ENCODE measurements at places on chromosomes 1 and 21. TPM values are rescaled to one million over a fixed set of nuclear protein-coding genes. Genes with fewer than 3 reads are reported as not detected.

Gene VCAM1
- total RNA-seq, result 14.0 TPM

Gene CHRNB2
- total RNA-seq, result 0.07 TPM

Gene GPATCH4
- 15.9 TPM for total RNA-seq

Gene KCNJ9
- total RNA-seq, result not detected

Gene DCST1
- not detected for total RNA-seq

Gene MYOM3
- 1.7 TPM for total RNA-seq

Gene WDR64
- total RNA-seq, result not detected

Gene SLC30A2
- total RNA-seq, result not detected

Gene VWA5B1
- total RNA-seq, result not detected

Gene PROK1
- not detected for total RNA-seq

Gene OLIG2
- not detected for total RNA-seq

Gene C1orf185
- total RNA-seq, result not detected

Gene DPH5
- total RNA-seq, result 14.2 TPM

Gene KLHL21
- total RNA-seq, result 40.1 TPM

Gene SPATA21
- not detected for total RNA-seq

Gene FLG2
- not detected for total RNA-seq

Gene PLCH2
- 0.12 TPM for total RNA-seq

Gene CATSPERE
- total RNA-seq, result under 0.01 TPM

Gene SHE
- not detected for total RNA-seq

Gene SELP
- total RNA-seq, result not detected
